ENCODE measurements at places on chromosomes 2 and 18.

DNA sequence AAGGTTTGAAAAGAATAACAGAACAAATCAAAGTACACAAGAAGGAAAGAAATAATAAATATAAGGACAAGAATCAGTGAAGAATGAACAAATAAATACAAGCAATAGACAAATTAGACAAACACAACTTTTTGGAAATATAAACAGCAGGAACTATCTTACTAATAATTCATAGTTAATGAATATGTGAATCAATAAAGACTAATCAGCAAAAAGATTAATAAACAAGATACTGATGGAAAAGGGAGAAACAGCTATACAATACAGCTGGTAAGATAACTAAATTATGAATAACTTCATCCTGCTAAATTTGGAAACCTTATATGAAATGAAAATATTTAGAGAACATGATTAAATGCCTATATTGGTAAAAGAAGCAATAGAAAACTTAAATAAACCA is 193.6 kb upstream of the SPRED2 start:
- no peak for DNase-seq

DNA sequence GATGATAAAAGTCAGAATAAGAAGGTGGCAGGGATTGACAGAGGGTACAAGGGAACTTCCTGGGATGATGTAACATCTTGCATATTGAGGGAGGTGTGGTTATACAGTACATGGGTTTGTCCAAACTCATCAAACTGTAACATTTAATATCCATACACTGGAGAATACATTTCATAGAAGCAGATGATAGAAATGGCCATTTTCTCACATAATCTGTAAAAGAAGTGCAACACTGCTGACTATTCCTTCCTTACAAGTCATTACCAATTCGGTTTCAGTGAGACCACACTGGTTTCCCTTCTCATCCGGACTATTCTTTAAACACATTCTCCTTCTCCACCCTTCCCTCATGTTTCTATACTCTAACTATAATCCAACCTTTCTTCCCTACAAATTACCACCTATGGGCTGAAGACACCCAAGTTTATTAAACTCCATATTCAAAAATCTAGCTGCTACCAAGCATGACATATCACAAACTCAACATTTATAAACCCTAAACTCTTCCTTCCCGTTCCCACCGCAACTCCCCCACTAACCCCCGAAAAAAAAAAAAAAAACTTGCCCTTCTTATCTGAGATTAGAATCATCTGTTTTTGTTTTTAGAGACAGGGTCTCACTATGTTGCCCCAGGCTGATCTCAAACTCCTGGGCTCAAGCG is 1.6 kb downstream of the COX7A2L start:
- DNase-seq = peak; percentile 35

DNA sequence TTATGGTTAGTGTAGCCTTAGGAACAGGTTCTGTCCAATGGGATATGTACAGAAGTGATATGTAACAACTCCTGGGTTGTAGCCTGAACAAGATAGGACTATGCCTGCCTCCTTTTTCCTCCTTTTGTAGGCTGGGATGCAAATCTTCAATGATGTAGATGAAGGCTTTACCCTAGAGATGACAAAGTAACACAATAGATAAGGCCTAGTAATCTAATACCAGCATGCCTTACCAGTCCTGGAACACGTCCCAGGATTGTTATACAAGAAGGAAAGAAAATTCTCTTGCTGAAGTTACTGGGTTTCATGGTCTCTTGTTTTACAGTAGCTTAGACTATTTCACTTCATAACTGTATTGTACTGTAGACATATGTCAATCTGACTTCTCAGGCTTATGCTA is 192.1 kb downstream of the OTX1 start:
- no peak for DNase-seq

- DNase-seq = no peak
Measured at GRCh38 chr2:72924353-72925240, 7.3 kb downstream of the EMX1 start.

DNA sequence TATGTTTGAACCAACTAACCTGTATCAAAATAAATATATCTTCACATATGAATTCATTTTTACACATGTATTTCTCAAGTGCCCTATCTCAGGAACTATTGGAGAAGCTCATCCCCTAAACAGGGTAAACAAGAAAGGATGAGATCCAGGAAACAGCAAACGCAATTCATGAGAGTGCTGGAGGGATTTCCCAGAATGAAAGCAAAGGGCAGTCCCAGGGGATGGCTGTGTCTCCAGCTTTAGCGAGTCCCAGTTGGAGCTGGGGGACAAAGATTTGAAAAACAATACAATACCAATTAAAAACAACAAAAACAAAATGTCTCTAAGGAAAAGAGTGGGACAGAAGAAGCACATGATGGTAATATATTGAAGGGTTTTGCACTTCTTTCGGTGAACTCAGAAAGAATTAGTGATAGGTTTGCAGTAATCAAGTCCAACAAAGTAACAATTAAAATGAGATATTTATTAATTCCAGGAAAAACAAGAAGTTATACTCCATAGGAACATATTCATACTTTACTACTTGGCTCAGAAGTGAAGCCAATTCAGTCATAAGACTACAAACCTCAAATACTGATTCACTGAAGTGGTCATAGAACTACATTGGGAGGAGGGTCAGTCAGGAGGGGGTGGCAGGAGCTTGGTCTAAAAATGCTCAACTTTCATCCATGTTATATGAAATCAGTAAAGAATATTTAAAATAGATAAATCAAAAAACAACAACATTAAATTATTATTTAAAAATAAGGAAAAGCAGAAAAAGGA is 73.1 kb upstream of the PDE1A start:
- no peak for DNase-seq

DNA sequence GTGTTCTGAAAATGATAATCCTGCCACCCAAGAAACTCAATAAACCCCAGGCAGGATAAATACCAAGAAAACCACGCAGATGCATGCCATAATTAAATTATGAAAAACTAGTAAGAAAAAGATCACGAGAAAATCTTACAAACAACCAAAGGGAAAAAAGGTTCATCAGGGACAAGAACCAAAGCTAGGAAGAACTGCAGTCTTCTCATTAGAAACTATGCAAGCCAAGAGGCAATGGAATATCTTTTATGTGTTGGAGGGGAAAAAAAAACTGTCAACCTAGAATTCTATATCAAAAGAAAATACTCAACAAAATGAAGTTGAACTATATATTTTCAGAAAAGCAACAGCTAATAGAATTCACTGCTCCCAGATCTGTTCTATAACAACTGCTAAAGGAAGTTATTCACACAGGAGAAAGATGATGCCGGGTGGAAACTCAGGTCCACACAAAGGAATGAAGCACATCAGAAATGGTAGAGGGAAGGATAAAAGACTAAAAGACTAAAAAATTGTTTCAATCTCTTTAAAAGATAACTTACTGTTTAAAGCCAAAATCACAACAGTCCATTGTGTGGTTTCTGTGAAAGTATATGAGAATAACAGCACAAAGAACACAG is 55.0 kb downstream of the NDUFA10 start:
- DNase-seq = no peak

- no peak for DNase-seq
Measured at GRCh38 chr2:158777077-158777476, 18.0 kb upstream of the DAPL1 start.

- DNase-seq = no peak
Measured at GRCh38 chr2:195782156-195782555, 125.1 kb downstream of the SLC39A10 start.

- DNase-seq = no peak
Measured at GRCh38 chr2:24577481-24577880, 86.4 kb downstream of the NCOA1 start.

DNA sequence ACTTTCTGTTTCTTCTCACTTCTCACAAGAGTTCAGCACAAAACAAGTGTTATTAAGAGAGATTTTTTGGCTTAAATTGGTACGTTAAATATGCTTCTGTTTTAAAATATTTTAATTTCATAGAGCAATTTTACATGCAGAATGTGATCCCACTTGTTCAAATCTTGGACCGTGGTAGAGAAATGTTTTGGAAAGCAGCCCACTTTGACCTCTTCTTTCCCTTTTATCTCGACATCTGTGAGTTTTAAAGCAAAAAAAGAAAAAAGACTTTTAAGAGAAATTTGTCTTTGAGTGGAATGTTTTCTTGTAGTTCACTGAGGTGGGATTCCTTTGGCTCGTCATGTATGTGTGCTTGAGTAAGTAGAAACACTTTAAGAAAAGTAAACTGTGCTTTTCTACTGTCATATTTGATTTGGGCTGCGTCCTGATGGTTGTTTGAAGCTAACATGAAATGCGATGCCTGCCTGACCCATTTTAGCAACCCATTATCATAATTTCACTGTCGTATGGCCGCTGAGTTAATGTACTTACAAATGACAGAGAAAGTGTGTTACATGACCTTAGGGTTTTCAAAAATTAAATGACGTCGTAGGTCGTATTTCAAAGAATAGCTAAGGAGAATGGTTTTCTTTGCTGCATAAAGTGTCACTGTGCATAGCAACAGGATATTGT is 54.5 kb downstream of the TSHZ1 start:
- DNase-seq = no peak

GRCh38 chr18:22286585-22286984 is 117.2 kb downstream of the GATA6 start:
- DNase-seq = no peak

DNA sequence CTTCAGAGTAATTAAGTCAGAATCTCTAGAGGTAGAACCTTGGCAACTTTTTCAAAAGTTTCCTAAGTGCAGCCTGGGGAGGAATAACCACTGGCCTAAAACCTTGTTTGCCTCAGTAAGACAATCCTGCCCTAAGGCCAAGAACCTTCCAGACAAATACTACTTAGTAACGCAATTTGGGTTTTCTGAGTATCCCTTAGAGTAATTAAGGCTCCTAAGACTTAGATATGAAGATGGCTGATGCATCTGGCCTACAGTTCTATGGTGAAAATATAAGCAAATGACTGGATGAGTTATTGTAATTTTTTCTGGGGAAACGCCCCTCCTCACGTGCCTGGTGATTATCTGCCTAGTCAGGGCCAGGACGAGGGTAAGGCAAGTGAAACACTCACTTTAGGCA is 95.7 kb upstream of the DLX2 start:
- DNase-seq = no peak

- no peak for DNase-seq
Measured at GRCh38 chr2:8590938-8591337, 90.9 kb upstream of the ID2 start.

Data from MM.1S (cell line).